ENCODE measurements at places on chromosomes 4 and X.

DNA sequence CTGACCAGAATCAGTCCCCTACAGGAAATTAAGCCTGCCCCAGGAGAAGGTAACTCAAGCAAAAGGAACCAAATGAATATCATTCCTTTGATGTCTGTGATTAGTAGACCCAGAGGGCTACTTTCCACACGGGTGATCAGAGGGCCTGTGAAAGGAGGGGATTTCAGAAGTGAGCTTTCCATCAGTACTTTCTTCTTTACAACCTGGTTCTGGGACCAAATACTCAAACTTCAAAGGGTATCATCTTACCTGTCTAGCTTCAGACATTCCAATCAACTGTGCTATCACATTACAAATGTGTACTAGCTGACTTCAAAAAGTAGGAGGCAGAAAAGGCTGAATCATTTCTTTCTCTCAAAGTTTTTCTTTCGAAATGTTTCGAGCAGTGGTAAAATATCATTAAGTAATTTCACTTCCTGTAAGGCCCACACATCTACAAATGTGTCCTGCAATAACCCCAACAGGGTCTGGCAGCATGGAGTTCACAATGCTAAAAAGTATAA, 23.9 kb downstream of the ACSL4 start:
- peak; percentile 10 for DNase-seq

DNA sequence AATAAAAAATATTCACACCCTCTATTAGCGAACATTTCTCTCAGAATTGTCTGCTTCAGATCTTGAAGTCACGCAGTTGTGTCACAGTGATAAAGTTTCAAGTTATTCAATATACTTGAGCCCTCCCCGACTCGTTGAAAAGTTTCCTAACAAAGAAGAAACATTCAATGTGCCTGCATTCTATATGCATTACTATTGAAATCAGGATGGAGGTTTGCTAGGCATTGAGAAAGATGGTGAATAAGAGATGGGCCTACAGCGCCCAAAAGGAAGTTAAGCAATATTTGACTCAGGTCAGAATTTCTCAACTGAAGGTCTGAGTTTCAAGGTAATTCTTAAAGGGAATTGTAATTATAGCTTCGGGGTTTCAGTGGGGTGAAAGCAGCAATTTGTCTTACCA, 6.1 kb downstream of the TCEANC start:
- no peak for DNase-seq

DNA sequence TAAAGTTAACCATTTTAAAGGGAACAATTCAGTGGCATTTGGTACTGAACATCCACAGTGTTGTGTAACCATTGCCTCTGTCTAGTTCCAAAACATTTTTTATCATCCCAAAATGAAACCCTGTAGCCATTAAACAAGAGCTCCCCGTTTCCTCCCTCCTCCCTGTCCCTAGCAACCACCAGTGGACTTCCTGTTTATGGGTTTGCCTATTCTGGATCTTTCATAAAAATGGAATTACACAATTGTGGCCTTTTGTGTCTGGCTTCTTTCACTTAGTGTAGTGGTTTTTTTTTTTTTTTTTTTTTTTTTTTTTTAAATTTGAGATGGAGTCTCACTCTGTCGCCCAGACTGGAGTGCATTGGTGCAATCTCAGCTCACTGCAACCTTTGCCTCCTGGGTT, 11.6 kb downstream of the RBMX2 start:
- DNase-seq, result no peak

GRCh38 chrX:150651906-150652305, 41.3 kb upstream of the MTMR1 start:
- no peak for DNase-seq
